ENCODE measurements at places on chromosomes 7 and 10.

DNA sequence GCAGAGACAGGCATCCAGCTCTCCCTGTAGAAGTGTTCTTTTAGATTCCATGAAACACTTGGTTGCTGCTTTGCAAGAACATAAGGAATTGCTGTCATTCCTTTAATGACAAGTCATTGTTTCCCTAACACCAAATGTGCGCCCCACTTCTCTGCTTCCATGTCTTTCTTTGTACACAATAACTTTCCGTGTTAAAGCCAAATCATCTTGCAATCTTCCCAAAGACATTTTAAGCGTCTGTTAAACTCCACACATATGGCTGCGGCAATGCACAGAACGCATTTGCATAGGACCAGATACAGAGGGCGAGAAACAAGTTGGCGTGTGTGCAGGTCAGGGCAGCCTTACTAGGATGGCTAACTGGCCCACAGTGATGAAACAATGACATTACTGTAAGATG lies 399.3 kb upstream of the PRKCQ start:
- DNase-seq = no peak

DNA sequence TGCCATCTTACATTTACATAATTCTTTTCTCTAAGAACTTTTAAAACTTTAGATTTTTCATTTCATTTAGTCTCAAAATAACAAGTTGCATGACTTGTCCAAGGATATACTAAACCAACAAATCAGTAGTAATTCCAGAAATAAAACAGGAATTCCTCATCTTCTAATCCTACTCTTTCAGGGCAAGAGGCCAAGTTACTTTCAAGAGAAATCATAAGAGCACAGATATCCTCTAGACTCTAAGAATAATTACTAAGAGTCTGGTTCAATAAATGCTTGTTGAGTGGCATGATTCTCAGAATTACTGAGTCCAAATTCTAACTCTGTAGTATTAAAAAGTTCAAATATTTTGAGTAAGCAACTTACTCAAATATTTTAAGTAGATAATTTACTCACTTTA lies 12.9 kb downstream of the PDZD8 start:
- DNase-seq = no peak

DNA sequence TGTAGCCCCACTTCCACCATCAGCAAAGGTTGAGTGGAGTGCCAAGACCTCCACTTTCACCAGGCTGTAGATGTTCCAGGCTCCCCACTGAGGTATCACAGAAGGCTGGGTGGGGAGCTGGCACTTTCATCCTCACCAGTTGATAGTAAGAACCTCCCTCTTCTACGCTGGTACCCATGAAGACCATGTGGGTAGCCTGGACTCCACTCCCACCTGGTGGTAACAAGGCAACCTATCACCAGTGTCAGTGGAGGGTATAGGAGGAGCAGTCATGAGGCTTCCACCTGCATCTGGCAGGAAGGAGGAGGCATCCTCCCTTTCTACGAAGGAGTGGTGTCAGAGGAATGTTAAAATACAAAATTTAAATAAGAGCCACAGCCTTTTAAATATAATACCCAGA lies 4.4 kb downstream of the SMIM30 start:
- no peak for DNase-seq

- DNase-seq = no peak
These were observed 104.1 kb downstream of the THSD7A start for GRCh38 chr7:11727864-11728263.

DNA sequence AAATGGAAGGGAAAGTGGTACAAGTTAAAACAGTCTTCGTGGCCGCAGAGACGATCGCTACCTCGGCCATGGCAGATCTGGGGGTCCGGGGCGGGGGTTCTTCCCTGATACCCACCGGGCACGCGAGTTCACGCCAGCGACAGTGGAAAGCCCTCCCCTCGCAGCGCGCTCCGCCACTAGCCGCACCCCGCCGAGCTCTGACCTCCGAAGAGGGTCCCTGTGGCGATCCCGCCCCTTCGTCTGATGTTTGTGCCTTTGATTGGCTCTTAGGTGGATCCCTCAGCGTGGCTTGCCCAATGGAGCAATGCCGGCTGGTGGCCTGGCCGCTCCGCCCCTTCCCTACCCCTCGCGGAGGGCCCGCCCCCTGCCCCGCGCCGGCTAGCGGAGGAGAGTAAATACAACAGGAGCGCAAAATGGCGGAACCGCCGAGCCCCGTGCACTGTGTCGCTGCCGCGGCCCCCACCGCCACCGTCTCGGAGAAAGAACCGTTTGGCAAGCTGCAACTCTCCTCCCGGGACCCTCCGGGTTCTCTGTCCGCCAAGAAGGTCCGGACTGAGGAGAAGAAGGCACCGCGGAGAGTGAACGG lies at the start of gene RSBN1L:
Gene RSBN1L, plus strand, starts transcription at position 403 of the 586 bp plus-strand sequence. Its CDS starts 11 bp downstream, at position 414.
- peak; percentile 98 for DNase-seq

GRCh38 chr10:94279835-94280709 lies 82.7 kb downstream of the NOC3L start:
- no peak for DNase-seq

DNA sequence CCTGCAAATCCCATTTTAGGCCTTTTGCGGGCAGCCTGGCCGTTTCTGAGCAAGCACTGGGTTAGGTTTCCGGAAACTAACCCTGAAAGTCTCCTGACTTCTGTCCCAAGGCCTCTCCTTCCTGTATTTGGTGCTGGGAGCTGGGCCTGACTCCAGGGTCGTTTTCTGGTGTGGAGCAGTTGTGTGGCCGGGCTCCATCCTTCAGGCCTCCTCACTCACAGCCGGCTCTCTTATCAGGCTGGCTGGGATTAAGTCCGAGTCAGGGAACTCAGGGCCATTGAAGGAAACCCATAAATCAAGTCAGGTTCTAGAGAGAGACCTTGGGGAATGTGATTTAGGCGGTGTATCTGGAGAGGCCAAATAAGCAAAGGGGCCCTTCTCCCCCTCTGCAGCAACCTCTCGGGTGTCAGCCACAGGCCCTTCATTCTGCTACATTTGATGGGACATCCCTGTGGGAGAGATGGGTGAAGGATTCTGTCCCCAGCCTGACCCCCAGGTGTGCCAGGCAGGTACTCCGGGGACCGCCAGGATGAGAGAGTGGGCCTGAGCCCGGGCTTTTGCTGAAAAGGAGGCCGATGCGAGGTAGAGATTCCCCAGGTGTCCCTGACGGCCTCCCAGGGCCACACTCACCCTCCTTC lies 3.3 kb downstream of the GATA3 start:
- no peak for DNase-seq

GRCh38 chr7:130013241-130013640 lies 37.9 kb downstream of the ZC3HC1 start:
- no peak for DNase-seq

DNA sequence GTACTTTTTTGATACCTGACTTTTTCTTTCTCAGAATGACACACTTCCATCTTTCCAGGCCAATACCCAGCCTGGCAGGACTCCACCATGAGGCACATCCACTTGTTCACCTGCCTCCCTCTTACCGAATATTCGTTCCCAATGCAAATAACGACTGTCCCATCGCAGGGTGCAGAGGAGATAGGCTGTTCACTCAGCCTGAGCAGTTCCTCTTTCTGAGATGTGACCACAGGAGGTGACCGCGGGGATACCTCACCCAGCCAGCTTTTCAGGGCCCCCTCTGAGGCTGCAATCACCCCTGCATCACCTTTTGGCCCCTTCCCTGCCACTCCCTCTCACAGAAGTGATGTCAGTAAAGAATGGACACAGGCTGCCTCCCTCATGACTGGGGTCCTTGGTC lies 28.3 kb downstream of the PTPRN2 start:
- DNase-seq = no peak

- DNase-seq = peak; percentile 69
These were observed 100.9 kb upstream of the TAS2R16 start for GRCh38 chr7:123096434-123096833.
